ENCODE measurements at places on chromosomes 2 and 18.

DNA sequence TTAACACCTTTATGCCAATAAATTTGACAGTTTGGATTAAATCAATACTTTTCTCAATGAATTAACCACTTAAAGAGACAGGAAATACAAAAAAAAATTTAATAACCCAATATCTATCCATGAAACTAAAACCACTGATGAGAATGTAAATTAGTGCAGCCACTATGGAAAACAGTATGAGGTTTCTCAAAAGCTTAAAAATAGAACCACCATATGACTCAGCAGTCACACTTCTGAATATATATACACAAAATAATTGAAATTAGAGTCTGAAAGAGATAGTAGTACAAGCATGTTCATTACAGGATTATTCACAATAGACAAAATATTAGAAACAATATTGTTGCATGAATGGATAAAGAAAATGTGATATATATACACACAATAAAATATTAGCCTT lies 382.1 kb upstream of the SETBP1 start:
- no peak for DNase-seq

GRCh38 chr2:150693556-150693955 lies 206.1 kb upstream of the RND3 start:
- no peak for DNase-seq

- no peak for DNase-seq
Observed at GRCh38 chr18:48521723-48522122, 17.1 kb upstream of the CTIF start.

DNA sequence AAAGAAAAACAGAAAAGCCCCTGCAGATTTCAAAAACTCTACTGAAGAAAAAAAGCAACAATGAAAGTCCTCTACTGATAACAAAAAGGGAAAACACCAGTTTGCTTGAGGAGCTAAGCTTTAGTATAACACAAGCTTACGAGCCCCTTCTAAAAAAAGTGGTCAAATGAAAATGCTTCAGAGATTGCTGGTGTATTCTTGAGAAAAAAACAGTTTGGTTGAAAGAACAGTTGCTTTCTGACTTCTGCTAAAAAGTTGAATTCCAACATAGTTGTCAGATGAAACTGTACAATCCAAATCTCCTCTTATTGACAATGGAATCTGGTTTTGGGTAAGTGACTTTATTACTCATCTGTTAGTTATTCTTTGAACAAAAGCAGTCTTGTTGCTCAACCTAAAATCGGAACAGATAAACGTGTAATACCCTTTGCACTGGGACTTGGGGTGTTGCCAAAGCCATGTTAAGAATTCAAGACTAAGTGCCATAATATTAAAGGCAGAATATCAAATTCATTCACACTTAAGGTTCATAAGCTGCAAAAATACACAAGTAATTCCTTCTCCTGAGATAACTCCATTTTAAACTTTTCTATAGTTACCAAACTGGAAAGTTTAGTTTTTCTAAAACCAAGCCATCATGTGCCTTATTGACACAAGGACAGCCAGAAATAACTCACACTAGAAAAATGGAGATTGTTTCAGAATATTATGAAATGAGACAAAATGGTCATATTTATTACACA lies 45.3 kb upstream of the SPAG16 start:
- DNase-seq = no peak

DNA sequence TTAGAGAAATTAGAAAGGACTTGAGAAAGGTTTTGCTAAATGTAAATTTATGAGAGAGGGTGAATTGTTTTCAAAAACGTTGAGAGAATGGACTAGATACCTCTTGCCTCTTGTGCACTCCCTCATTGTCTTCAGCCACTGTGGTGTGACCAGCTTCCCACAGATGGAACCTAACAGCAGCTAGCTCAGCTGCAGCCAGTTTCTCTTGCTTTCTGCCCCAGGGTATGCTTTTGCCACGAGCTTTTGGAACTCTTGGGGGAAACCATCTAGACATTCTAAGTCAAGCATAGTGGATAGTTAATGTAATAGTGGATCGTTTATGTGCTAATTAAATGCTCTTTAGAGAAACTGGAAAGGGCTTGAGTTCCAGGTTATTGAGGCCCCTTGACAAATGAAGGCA lies 288.2 kb downstream of the CTNNA2 start:
- no peak for DNase-seq

GRCh38 chr2:101430156-101430555 lies 42.9 kb upstream of the CREG2 start:
- no peak for DNase-seq

DNA sequence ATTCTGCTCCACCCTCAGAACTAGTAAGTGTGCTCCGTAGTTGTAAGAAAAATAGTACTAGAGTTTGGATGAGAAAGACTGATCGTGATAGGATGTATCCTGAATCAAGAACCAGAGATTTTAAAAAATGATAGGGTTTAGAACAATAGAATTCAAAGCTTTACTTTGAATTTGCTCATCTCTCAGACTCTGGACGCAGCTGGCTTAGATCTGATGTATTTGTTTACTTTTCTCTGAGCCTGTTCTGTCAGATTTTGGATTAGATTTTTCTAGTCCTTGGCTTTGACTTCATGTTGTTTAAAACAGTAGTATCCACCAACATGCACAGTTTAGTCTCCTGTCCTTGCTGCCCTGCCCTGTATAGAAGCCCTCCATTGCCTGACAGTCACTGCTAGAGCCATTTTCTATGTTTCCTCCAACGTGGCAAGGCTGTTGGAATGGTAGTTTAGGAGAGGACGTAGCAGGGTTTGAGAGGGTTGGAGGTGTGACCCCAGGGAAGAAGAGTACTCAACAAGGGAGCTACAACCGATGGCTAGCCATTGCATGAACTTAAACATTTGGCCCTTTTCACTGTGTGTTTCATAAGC lies 92.4 kb downstream of the MYO3B start:
- no peak for DNase-seq

DNA sequence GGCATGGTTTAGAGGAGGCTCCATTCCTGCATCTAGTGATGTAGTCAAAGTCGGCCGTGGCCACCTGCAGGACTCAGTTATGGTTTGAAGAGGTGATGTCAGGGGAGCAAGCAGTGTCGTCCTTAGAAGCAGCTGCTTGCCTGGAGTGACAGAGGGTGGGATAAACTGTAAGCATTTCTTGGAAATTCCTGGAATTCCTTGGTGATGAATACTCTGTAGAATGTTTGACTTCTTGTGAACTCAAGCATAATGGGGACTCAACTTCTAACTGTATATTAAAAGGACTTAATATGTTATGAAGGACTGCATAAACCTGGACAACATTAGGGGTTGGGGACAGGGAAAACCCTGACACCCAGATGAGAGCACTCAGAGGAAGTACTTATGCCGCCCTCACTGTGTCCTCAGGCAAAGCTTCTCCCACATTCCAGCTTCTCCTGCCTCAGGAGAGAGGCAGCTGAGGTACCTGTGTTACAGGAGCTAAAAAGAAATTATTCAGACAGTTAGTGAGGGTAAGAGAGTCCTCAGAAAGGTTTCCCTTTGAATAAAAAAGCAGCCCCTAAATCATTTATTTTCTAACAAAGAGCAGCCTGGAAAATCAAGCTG lies 459.9 kb upstream of the CELF4 start:
- DNase-seq = no peak

- no peak for DNase-seq
Observed at GRCh38 chr2:65309699-65310098, 82.1 kb downstream of the ACTR2 start.

GRCh38 chr2:111923276-111923804 lies 24.9 kb downstream of the MERTK start:
- DNase-seq = no peak

GRCh38 chr2:29917781-29918180 lies 3.6 kb downstream of the ALK start:
- no peak for DNase-seq

DNA sequence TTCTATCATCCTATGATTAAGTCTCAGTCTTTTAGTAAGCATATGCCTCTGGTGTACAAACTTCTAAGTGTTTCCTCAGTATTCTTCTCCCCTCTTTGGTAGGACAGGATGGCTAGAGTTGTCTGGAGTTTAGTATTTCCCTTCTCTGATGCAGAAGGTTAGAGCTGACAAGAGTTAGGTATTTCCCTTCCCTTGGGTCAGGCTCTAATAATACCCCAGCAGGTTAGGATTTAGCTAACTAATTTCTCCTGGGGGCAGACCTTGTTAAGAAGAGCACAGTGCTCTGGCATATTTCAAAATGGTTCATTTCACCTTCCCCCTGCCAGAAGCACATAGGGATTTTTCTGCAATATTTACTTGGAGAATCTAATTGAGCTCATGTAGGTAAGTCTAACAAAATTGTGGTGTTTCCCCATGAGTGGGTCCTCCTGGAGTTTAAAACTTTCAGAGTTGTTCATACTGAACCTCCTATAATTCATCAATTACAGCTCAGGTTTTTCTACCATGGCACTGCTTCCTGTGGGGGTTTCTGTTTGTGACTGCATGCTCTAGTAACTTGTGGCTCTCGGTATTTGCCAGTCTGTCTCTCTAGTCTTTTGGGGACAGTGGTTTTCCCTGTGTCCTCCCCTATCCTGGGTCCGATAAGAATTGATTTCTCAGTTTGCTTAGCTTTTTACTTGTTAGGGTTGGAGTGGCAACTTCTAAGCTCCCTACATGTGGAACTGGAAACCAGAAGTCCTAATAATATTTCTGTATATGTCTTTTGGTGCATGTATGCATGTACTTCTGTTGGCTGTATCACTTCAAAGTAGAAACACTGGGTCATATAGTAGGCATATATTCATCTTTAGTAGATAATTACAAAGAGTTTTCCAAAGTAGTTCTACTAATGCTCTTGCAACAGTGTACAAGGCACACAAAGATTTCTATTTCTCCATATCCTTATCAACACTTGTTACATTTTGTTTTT lies 77.7 kb downstream of the GDF7 start:
- DNase-seq = no peak

GRCh38 chr2:3288470-3289170 lies 89.0 kb downstream of the EIPR1 start:
- DNase-seq = no peak

DNA sequence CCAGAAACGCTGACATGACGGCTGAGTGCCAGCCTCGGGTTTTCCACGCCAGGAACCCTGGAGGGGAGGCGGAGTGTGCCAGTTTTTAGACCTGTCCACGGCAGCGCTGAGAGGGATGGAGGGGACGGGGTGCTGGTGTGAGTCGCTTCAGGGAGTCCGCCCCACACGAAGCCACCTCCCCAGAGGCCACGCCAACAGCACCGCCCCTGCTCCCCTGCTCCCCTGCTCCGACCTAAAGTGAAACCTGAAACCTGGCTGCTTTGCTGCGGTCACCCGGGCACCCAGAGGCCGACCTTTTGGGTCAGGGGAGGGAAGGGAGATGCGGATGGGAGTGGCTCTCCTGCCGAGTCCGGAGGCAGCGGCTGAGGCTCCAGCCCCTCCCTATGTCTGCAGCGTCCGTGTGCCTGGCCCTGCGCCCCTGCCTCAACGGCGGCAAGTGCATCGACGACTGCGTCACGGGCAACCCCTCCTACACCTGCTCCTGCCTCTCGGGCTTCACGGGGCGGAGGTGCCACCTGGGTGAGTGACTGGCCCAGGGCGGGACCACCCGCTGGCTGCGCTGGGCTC lies 38.1 kb downstream of the SNED1 start:
- DNase-seq = peak; percentile 48

GRCh38 chr2:6071519-6071918 lies 379.3 kb downstream of the SOX11 start:
- no peak for DNase-seq

DNA sequence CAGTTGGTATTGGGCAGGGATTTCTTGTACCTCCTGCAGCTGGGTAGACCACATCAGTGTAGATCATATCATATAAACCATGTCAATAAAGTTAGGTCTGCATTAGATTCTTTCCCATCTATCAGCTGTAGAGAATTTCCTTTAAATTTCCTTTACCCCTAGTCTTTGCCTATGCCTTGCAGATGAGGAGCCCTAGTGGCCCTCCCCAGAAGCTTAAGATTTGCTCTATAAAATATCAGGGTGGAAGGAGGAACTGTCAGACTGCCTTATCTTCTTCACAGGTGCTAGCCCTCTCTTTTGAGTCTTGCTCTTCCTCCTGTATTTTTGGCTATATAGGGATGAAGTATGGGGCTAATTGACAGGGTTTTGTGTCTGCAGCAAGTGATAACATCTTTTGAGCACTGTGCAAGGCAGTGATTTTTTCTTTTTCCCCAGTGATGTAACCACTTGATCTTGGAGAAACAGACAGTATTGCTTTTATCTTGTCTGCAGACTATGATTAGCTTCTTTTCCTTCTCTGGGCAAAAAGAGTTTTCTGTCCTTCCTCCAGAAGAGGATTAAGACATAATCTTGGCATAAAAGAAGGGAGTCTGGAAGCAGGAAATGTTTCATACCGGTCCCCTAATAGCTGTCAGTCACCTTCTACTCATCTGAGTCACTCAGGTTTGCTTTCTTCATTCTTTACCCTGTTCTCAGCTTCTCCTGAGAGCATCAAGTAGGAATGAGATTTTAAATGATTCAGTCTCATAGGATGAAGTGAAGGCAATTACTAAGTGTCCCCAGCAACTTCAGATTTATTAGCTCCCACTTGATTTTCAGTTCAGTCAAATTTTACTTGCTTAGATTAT lies 286.4 kb downstream of the CDH19 start:
- no peak for DNase-seq

- DNase-seq = no peak
Observed at GRCh38 chr2:238251331-238251730, 11.5 kb upstream of the HES6 start.

DNA sequence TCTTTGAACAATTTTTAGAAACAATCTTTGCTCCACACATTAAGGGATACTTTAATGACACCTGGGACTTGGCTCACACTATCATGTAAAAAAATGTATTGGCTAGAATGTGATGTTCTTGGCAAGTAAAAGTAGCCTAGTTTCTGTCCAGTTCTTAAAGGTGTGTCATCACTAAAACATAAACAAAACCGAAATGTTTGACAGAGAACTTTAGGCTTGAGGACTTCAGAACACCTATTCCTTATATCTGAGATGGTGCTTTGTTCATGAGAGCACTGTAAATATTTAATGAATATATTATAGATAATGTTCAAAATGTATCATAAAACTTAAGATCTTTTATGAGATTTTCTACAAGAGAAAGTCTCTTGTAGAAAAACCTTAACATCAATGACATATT lies 19.8 kb upstream of the HNRNPA3 start:
- DNase-seq = no peak

DNA sequence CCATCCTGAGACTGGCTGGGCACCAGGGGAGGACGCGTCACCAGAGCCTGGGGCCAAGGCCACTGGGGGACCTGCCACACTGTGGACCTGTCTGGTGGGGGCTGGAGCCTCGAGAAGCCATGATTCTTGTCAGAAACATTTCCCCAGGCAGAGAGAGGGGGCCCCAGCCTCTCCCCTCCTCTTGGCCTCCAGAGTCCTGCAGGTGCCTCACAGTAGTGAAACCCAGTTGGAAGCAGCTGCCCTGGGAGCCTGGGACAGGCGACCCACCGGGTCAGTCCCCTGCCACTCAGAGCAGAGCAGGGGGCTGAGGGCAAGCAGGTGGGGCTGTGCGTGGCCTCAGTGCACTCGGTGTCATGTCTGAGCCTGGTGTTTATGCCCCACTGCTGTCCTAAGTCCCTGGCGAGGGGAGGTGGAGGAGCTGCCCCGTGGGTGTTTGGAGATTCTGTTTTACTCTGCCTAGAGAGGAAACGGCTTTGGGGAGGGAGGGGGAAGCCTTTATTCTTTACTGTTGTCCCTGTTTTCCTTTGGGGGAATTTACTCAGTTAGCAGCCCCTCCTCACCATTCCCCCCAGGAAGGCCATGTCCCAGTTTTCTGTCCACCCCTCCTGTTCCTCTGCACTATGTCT lies 7.7 kb downstream of the OXER1 start:
- DNase-seq = no peak
